ENCODE measurements at places on chromosomes 1 and 21.

DNA sequence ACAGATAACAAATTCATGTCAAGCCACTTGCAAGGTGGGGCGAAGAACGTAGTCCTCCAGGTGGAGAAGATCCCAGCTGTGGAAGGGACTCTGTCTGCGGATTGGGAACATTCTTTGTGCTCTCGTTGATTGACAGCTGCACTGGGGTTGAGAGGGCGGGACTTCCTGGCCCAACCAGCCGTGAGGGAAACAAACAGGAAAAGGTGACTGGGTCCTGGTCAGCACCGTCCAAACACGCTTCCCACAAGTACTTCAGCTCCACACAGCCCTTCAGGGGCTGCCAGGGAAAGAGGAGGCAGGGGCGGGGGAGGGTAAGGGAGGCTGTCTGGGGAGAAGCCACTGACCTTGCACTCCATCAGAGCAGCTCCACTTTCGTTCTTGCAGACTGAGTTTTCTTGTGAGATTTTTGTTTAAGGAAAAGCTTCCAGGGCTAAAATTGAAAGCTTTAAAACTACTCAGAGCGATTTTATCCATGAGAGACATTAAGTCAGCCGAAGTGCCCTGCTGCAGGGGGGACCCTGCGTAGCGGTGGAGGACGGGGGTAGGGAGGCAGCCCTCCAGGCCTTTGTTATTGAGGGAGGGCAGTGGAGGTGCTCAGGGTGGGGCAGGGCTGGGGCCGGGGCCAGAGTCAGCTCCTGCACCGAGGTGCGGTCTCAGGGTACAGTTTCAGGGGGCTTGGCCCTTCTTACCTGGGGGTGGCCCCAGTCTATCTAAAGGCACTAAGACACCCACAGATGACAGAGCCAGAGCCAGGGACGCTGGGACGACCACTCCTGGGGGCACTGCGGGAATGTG lies 21.6 kb upstream of the STUM start:
- no peak for DNase-seq

DNA sequence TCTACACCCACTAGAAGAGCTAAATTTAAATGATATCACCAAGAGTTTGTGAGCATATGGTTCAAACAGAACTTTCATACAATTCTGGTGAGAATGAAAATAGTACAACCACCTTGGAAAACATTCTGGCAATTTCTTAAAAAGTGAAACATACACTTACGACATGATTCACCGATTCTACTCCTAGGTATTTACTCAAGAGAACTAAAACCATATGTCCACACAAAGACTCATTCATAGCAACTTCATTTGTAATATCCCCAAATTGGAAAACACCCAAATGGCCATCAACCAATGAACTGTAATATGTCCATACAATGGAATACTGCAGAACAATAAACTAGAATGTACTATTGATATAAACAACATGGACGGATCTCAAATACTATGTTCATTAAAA lies 51.2 kb upstream of the ADAM30 start:
- no peak for DNase-seq

- DNase-seq, result no peak
These were observed 1967.4 kb downstream of the NCAM2 start for GRCh38 chr21:22965455-22966135.

GRCh38 chr1:67750691-67751054 lies 65.7 kb downstream of the GADD45A start:
- DNase-seq, result no peak

- no peak for DNase-seq
These were observed 84.3 kb downstream of the UBIAD1 start for GRCh38 chr1:11357276-11357675.

- no peak for DNase-seq
These were observed 114.4 kb upstream of the RAB3GAP2 start for GRCh38 chr1:220386494-220387195.

DNA sequence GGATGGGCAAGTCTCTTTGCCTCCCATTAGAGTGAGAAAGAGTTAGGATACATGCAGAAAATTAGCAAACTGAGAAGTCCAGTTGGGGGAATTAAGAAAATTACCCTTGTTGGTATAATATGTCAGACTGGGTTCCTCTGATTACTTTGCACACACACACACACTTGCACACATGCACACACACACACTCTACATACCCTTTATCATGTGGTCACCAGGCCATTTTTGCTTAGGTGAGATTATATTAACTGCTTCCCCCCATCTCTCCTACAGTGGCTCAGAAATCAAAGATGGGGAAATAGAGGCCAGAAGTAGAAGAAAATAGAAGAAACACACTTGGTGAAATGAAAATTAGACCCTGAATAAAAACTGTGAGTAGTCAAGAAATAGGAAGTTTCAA lies 917 bp upstream of the LIX1L start:
- no peak for DNase-seq

DNA sequence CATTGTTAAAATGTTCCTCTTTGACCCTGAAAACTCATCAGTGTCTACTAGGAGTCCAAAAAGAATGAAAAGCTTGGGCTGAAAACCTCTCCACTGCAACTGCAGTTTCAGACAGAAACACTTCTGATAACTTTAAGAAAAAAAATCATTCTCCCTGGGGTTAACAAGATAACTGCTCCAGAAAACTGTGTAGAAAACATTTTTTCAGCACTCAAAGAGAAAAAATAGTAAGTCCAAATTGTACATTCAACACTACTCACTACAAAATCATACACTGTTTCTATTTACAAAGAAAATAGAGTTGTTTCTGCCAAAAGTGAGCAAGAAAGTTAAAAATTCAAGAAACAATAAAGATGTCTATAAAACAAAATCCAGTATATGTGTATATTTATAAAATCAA lies 157.8 kb downstream of the RERE start:
- no peak for DNase-seq

- no peak for DNase-seq
These were observed 155.4 kb downstream of the PGBD5 start for GRCh38 chr1:230270559-230271281.

DNA sequence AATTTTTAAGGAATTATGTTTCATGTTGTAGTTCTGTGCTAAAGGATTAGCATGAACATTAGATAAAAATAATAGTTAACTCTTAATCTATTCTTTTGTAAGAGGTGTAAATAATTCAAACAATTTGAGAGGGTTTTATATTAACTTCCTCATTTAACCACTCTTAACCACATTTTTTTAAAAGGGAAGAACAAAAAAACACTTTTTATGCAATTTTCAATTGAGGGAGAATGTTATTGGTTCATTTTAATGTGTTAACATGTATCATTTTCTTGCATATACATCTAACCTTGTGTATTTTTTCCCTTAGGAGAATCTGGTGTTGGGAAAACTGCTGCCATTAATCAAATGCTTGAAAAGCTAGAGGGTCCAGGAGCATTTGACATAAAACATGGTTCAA lies 169.0 kb downstream of the LBR start:
- DNase-seq, result no peak

GRCh38 chr1:26677306-26678115 lies 18.3 kb upstream of the ARID1A start:
- DNase-seq, result no peak

- no peak for DNase-seq
These were observed 20.0 kb downstream of the AHCYL1 start for GRCh38 chr1:110004583-110004982.

DNA sequence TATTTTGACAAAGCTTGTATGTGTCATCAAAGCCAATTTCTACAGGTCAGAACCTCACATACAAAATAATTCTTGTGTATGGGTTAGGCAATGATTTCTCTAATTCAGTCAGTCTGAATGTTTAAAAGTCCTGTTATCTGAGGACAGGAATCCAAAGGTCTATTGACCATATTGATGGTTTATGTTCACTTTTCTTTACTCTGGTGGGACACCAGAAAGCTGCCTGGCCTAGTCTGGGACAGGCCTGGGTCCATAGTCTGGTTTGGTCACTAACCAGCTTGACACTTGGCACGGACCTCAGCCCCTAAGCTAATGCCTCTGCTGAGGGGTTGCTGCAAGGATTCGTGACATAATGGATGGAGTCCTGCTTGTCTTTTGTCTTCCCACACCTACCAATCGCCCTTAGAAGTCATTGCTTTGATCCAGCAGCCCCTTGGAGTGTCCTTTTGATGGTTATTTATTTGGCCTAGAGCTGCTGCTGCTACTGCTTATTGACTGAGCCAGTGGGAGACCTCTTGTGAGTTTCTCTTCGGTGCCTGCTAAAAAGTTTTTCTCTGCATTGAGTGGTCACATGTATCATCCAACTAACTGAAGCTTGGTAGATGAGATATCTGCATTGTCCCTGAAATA lies 15.7 kb downstream of the IFNAR2 start:
- DNase-seq, result no peak
